Activated naive CD8-positive, alpha-beta T cell treated with anti-CD3 and anti-CD28 coated beads for 36 hours (primary cell): ENCODE measurements at places on chromosomes 6 and 20.

- peak overlapping the region; percentile 30 for H3K4me3 ChIP-seq
- no peak for DNase-seq
- peaks cover 15% of the 10 kb centered on the region for H3K36me3 ChIP-seq
- H3K27me3 ChIP-seq, result no peaks in the 10 kb centered on the region
- peak overlapping the region; percentile 35 for H3K27ac ChIP-seq
Observed at GRCh38 chr6:136783495-136784270, 8.6 kb downstream of the MAP3K5 start.

- H3K4me1 ChIP-seq, result no peaks in the 10 kb centered on the region
- no peak for DNase-seq
- H3K27me3 ChIP-seq, result no peaks in the 10 kb centered on the region
- H3K36me3 ChIP-seq, result no peaks in the 10 kb centered on the region
- H3K4me3 ChIP-seq, result no peak overlapping the region
- H3K27ac ChIP-seq, result no peak overlapping the region
Observed at GRCh38 chr6:68069921-68070710, 565.0 kb upstream of the ADGRB3 start.

GRCh38 chr20:10671919-10672623 lies 1.7 kb downstream of the JAG1 start:
- H3K27ac ChIP-seq, result no peak overlapping the region
- peak overlapping the region; percentile 65 for H3K4me3 ChIP-seq
- peaks cover 75% of the 10 kb centered on the region for H3K27me3 ChIP-seq
- no peaks in the 10 kb centered on the region for H3K36me3 ChIP-seq
- H3K4me1 ChIP-seq, result peaks cover 22% of the 10 kb centered on the region

GRCh38 chr6:43749461-43749860 lies 20.6 kb upstream of the VEGFA start:
- DNase-seq, result no peak
- H3K4me1 ChIP-seq, result no peaks in the 10 kb centered on the region
- H3K27ac ChIP-seq, result no peak overlapping the region
- H3K4me3 ChIP-seq, result no peak overlapping the region

GRCh38 chr6:81241126-81242041 lies 511.1 kb downstream of the TENT5A start:
- no peaks in the 10 kb centered on the region for H3K36me3 ChIP-seq
- no peak overlapping the region for H3K4me3 ChIP-seq
- no peak overlapping the region for H3K27ac ChIP-seq

GRCh38 chr6:38483526-38483925 lies 156.2 kb downstream of the BTBD9 start:
- peaks cover 1% of the 10 kb centered on the region for H3K36me3 ChIP-seq
- DNase-seq, result no peak
- no peak overlapping the region for H3K4me3 ChIP-seq
- H3K27ac ChIP-seq, result no peak overlapping the region
- no peaks in the 10 kb centered on the region for H3K27me3 ChIP-seq

DNA sequence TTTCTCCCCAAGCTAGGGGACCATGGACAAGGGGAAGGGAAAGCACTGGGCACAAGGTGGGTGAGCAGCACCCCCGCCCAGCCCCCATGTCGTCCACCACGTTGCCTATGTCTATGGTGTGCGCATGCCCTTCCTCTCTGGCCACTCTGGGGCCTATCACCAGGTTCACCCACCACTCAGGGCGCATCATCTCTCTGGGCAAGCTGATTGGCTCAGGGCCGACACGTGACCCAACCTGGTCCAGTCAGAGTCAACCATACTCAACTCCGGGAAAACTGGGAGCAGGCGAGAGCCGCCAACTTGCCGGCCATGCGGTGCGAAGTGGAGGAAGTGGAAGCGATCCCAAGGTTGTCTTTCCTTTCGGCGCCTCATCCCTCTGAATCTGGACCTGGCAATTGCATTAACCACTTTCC lies 25.9 kb downstream of the ACSS1 start:
- H3K27ac ChIP-seq, result no peak overlapping the region
- DNase-seq, result no peak
- peaks cover 28% of the 10 kb centered on the region for H3K4me1 ChIP-seq
- no peaks in the 10 kb centered on the region for H3K27me3 ChIP-seq
- no peak overlapping the region for H3K4me3 ChIP-seq
